ENCODE measurements at places on chromosomes 12 and 14.

GRCh38 chr12:121799842-121800693 lies 3.7 kb upstream of the SETD1B start:
- peak; percentile 84 for DNase-seq

GRCh38 chr14:89399594-89400068 lies 17.4 kb downstream of the FOXN3 start:
- peak; percentile 31 for DNase-seq

GRCh38 chr12:30902001-30902400 lies 24.5 kb upstream of the TSPAN11 start:
- no peak for DNase-seq

DNA sequence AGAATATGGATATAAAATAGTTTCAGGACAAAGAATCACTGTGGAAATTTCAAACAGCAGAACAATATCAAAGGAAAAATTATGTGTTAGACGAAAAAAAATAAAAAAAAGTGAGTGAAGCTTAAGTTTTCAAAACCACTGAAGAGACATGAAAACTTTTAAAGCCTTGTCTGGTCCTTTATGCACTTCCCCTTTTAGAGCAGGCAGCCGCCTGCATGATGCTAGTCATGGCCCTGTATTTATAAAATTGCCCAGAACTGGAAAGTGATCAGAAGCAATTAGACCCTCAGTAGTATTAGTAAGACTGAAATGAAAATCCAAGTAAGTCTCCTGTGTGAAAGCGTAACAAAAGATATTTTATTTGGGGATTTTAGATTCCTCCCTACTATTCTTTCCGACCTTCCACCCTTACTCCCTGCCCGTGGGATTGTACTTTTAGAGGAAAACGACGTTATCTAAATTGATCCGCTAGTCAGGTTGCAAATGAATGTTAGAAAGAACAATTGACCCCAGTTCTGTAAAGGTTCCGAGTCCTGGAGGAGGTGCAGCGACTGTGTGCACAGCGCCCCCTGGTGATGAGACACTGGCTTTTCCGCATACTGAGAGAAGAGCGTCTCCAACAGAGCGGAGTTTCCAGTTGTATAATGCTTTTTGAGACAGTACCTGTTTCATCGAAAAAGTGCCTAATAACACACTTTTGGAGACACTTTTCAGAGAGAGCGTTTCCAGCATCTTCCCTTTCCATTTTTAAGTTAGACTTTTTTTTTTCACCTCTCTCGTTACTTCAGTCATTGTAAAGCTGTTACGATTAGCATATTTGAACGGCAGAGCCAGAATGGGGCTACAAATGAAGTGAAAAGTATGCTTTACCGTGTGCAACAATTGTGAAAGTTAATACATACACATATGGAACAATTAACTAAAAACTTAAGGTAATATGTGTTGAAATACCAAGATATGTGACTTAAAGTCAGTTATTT lies 12.4 kb downstream of the MGST1 start:
- peak; percentile 62 for DNase-seq

DNA sequence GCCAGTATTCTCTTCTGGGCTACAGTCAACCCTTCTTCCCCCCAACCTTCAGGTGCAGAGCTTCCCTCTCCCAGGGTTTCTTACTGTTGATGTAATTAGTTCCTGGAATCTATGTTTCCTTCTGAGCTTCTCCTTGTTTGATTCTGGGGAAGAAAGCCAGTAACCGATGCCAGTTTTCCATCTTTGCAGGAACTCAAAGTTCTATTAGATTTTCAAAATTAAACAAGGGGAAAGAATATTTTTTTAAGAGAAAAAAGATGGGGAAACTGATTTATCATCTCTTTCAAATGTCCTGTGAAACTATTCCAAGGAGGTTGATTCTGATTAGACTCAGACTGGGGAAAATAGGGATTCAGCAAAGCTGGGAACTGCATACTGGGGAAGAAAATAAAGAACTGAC lies 17.9 kb upstream of the FAM234B start:
- DNase-seq, result no peak

DNA sequence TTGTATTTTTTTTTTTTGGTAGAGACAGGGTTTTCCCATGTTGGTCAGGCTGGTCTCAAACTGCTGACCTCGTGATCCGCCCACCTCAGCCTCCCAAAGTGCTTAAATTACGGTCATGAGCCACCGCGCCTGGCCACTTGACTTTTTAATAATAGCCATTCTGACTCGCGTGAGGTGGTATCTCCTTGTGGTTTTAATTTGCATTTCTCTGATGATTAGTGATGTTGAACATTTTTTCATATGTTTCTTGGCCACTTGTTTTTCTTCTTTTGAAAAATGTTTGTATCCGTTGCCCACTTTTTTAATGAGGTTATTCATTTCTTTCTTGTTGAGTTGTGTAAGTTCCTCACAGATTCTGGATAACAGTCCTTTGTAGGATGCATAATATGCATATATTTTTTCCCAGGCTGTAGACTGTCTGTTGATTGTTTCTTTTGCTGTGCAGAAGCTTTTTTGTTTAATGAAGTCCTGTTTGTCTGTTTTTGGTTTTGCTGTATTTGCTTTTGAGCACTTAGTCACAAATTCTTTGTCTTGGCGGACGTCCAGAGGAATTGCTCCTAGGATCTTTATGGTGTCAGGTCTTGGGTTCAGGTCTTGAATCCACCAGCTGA lies 10.3 kb upstream of the PGAM5 start:
- DNase-seq, result no peak

DNA sequence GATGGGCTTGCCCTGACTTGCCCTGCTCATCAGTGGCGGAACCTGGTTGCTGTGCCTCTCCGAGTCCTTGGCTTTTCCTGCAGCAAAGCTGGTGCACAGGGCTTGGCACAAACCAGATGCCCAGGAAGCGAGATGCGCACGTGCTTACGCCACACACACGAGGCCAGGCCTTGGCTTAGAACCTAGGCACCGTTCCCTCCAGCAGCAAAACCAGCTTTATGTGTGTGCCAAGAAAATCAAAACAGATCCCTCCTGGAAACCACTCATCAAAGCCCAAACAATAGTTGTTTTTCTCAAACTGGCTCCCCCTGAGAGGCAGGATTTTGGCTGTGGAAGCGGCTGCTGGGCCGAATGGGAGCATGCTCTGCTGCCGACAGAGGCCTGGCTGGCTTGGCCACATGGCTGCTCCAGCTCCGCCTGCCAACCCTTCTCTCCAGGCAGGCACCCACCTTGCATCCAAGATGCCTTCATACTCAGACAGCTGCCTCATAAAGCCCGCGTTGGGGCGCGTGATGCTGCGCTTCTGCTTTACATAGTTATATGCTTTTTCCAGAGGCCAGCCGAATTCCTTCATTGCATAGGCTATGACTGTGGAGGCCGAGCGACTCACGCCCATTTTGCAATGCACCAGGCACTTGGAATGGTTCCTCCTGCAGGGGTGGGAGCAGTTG lies 58.7 kb downstream of the SSH1 start:
- no peak for DNase-seq

GRCh38 chr12:113684053-113684907 lies 212.6 kb upstream of the LHX5 start:
- DNase-seq, result no peak

DNA sequence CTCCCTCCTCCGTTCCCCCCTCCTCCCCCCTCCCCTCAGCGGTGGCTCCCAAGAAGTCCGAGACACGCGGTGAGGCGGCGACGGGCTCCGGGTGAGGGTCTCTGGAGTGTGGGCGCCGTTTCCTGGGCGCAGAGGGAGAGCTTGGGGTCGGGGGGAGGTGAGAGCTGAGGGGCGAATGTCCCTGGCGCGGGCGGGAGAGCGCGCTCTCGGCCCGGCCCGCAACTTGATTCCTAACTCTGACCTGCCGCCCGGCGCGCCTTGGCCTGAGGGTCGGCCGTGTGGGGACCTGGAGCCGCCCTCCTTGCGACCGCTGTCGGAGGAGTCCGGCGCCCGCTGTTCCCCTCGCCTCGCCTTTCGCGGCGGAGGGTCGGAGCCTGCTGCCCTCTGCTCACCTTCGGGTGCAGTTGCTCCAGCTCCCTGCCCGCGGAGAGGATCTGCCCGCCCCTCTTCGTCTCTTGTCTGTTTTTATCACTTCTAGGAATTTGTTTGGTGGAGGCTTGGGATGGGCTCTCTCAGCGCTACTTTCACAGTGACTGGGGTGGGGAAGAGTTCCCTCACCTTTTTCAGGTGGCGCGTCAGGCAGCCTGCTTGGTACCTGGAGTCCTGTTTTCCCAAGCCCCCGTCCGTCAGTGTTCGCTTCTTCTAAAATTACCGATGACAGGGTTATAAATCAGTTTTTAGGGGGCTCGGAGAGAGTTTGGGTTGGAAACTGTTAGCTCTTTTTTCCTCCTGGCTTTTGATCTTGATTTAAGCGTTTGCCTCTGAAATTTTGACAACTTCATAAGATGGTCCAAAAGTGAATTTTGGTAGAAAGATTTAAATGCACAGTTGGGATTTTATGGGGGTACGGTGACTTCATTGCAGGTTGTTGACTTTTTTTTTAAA lies 495 bp downstream of the ADIPOR2 start:
- peak; percentile 25 for DNase-seq

DNA sequence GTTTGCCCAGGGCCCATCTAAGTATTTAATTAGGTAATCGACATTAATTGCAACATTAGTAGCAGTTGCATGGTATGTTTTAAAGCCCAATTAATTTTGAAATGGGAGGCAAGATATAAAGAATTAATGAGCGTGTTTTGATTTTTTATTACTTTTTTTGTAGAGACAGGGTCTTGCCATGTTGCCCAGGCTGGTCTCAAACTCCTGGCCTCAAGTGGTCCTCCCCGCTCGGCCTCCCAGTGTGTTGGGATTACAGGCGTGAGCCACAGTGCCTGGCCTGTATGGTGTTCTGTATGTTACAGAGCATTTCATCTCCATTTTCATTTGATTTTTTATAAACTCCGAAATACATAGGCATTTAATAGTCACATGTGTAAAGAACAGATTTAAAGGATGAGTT lies 856 bp downstream of the GOLGA5 start:
- DNase-seq, result no peak

GRCh38 chr14:53971521-53971920 lies 14.9 kb upstream of the BMP4 start:
- DNase-seq, result no peak

DNA sequence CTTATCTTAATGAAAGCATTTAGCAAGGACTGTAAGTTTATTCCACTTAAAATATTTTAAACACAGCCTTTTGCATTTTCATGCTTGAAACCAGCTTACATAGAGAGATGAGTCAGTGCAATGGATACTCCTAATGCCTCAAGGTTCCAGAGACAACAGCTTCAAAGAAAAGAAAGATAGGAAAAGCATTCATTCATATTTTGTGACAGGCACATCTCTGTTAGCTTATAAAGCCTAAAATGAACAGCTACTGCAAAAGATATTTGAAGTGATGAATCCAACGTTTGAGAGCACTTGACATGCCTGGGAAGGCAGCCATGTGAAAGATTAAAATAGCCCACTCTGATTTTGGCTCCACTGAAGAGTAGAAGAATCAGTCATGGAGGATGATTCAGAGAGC lies 814.5 kb downstream of the RPS29 start:
- DNase-seq, result no peak

GRCh38 chr12:102596687-102597086 lies 116.3 kb upstream of the IGF1 start:
- DNase-seq, result no peak

DNA sequence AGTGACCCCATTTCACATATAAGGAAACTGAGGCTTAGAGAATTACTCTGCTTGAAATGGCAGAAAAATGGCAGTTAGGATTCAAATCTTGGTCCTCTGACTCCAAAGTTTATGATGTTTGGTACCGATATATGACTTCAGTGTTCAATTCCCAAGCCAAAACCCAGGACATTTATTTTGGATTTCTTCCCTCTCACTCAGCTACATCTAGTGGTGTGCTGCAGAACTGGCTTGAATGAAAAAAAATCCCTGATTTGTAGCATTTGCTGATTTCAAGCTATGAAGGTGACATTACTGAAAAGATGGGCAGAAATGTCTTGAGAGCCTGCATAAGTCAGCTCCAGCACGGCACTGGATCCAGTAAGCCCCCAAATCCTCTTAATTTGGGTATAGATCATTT lies 106.4 kb downstream of the EFCAB11 start:
- no peak for DNase-seq
